ENCODE measurements at places on chromosomes 4 and X.

- DNase-seq: no peak
These were observed 22.6 kb downstream of the NAP1L5 start for GRCh38 chr4:88674979-88675378.

- DNase-seq: no peak
These were observed 508.1 kb downstream of the STIM2 start for GRCh38 chr4:27368781-27369180.

GRCh38 chr4:165909947-165910346 is 36.9 kb downstream of the TLL1 start:
- DNase-seq: no peak

- no peak for DNase-seq
These were observed 9.2 kb upstream of the JADE1 start for GRCh38 chr4:128800284-128800683.

DNA sequence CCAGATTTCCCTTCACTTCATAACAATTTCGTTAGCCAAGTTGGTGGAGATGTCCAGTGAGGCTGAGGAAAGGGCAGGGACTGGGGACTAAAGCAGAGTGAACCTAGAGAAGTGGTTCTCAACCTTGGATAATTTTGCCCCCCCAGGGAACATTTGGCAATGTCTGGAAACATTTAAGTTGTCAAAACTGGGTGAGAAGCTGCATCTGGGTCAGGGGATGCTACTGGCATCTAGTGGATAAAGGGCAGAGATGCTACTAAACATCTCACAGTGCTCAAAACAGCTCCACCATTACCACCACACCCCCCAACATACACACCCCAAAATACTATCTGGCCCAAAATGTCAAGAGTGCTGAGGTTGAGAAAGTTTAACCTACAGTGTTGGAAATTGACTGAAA is 32.0 kb upstream of the FGF16 start:
- DNase-seq: no peak

- no peak for DNase-seq
These were observed 168.6 kb upstream of the PGRMC2 start for GRCh38 chr4:128456171-128456570.

DNA sequence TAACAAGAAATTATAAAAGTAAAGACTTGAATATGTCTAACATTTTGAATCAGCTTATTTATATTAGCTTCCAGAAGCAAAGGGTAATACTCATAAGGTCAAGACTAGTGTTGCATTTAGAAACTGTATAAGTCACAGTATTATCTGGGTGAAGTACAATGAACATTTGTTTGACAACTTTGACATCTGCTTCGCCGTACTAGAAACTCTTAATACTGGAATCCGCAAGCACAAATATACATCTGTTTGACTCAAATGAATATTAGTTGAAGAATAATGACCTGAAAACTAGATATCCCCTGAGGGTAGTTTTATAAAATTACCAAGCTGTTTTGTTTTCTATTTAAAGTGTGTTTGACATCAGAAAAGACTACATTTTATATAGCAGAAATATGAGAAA is 135.4 kb upstream of the ATOH1 start:
- DNase-seq: no peak

GRCh38 chr4:176134670-176135069 is 60.7 kb downstream of the SPATA4 start:
- DNase-seq: no peak
